ENCODE measurements at places on chromosomes 16 and 17. TPM values are rescaled to one million over a fixed set of nuclear protein-coding genes. Genes with fewer than 3 reads are reported as not detected.

CCL23 gene
- total RNA-seq: not detected

ZNF19 gene
- total RNA-seq: 2.7 TPM

MYLK3 gene
- total RNA-seq: 0.23 TPM

KRTAP4-3 gene
- not detected for total RNA-seq

DNA sequence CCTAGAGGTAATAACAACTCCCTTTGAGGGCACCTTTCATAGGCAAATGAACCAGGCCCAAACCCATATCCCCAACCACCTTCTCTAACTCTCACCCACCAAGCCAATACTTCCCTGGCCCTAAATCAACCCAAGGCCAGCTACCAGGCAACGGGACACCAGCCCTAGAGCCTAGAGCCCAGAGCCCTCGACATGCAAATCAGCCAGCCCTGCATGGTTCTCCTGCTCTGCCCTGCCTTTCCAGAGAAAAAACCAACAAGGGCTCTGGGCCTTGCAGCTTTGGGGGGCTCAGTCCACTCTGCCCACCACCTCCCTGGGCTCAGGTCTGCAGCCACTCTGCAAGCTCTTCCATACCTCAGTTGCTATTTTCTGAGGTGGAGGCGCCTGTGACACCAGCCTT lies 55.0 kb downstream of the PITPNM3 start:
- DNase-seq: no peak

DNA sequence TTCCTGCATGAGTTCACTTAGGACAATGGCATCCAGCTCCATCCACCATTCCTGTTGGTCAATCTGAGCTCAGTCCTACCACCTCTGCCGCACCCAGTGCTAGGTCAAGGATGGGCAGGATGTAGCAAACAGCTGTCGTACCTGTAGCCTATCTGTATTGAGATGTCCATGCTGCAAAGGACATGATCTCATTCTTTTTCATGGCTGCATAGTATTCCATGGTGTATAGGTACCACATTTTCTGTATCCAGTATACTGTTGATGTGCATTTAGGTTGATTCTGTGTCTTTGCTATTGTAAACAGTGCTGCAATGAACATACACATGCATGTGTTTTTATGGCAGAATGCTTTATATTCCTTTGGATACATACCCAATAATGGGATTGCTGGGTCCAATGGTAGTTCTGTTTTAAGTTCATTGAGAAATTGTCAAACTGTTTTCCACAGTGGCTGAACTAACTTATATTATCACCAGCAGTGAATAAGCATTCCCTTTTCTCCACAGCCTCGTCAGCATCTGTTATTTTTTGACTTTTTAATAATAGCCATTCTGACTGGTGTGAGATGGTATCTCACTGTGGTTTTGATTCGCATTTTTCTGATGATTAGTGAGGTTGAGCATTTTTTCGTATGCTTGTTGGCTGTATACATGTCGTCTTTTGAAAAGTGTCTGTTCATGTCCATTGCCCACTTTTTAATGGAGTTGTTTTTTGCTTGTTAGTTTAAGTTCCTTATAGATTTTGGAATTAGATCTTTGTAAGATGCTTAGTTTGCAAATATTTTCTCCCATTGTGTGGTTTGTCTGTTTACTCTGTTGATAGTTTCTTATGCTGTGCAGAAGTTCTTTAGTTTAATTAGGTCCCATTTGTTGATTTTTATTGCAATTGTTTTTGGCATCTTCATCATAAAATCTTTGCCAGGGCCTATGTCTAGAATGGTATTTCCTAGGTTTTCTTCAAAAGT lies 7.2 kb upstream of the MRTFB start:
- DNase-seq: no peak

DNA sequence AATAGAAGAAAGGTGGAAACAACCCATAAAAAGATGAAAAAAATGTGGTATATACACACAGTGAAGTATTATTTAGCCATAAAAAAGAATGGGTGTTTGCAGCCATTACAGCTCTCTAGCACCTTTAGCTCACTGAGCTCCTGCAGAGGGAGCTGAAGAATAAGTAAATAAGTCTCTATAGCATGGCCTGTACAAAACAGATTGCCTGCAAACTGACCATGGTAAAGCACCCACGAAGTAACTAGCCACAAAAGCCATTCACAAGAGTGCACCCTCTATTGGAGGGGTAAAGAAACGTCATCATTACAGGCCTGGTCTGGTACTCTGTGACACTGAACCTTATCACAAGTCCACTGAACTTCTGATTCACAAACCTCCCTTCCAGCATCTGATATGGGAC lies 76.3 kb downstream of the USP32 start:
- no peak for DNase-seq

- DNase-seq: no peak
Observed at GRCh38 chr17:73338050-73338521, 26.3 kb upstream of the CDC42EP4 start.

- DNase-seq: no peak
Observed at GRCh38 chr16:84603140-84603816, 14.6 kb downstream of the COTL1 start.

GRCh38 chr16:57264950-57265371 lies 19.5 kb downstream of the PLLP start:
- no peak for DNase-seq

- no peak for DNase-seq
Observed at GRCh38 chr17:62611292-62611691, 16.2 kb upstream of the MRC2 start.

DNA sequence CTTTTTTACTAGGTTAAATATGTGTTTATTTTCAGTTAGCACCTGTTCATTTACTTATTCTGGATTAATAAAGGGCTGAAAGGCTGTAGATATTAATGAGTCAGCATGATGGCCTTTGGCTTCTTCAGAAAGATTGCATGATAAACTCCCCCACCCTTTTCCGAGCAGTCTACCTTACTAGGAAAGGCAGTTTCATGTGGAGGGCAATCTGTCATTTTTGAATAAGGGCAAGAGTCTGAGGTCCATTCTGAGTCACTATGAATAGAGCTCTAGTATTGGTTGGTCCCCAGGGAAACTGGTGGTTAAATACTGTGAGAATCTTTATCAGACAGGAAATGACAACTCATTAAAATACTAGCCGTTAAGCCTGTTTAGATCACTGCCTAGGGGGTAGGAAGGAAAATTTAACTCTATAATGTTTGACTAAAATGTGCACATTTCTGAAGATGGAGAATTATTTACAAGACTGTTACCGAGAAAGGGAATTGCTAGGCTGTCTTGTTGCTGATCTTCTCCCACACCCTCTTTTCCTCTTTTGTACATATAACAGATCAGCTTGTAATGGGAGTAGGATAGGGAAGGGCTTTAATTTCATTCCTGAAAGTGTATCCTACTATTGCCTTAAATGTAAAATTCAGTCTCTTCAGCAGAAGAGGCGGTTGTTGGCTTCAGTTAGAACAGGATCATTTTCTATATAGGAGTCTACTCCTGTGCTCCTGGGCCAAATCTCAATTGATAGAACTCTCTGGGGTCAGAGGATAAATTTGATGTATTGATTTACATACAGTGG lies 63.3 kb downstream of the TUBD1 start:
- peak; percentile 72 for DNase-seq
